Activated T-cell treated with anti-CD3 and anti-CD28 coated beads, Interleukin-2, amount 50 U/mL, for 4 hours (primary cell): ENCODE measurements at places on chromosomes 1 and 21. TPM values are rescaled to one million over a fixed set of nuclear protein-coding genes. Genes with fewer than 3 reads are reported as not detected.

DNA sequence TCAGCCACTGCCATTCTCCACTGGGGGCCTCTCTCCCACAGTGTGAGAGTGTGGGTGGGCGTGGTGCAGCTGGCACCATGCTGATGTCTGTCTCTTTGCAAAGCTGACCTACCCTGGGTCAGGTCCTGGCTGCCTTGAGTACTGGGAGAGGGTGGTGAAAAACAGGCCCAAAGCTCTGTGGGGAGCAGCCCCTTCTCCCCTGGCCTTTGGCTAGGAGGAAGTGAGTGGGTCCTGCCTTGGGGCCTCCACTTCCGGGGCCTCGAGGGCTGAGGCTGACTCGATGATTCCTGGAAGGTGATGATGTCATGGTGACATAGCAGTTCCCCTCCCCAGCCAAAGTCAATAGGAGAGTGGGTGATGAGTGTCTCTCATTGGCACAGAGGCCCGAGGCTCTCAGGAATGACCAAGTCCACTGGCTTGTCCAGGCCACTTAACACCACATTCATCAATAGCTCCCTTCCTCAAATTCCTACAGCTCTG is 53.0 kb downstream of the IER5 start:
- DNase-seq = peak; percentile 53

DNA sequence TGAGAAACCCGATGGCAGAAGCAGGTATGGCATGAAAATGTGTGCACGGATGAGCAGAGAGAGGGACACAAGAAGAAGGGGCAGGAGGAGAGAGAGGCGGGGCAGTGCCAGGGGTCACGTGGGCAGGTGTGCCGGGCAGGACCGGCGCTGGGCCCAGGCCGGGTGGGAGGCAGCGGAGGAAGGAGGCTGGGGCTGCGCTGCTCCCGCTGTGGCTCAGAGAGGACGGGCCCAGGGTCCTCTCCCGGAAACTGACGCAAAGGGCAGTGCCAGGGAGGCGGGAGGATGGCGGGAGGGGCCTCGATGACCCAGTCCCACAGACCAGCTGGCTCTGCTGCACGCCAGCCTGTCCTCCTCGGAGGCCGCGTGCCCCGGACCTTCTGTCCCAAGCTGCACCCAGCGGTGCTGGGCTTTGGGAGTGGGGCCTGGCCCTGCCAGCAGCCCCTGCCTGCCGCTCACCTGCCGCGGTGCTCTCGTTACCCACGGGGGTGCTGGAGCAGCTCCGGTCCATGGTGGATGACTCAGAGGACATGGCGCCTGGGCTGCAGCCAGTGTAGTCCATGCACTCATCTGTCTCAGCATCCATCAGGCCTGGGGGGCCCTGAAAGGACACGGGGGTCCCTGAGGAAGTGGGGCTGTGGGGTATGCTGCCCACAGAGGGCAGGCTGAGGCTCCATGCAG is 153.9 kb downstream of the CASZ1 start:
- DNase-seq = no peak

Gene DENND2D
- total RNA-seq = 158 TPM

GRCh38 chr1:54314696-54315095 is 91.5 kb downstream of the SSBP3 start:
- DNase-seq = no peak

DNA sequence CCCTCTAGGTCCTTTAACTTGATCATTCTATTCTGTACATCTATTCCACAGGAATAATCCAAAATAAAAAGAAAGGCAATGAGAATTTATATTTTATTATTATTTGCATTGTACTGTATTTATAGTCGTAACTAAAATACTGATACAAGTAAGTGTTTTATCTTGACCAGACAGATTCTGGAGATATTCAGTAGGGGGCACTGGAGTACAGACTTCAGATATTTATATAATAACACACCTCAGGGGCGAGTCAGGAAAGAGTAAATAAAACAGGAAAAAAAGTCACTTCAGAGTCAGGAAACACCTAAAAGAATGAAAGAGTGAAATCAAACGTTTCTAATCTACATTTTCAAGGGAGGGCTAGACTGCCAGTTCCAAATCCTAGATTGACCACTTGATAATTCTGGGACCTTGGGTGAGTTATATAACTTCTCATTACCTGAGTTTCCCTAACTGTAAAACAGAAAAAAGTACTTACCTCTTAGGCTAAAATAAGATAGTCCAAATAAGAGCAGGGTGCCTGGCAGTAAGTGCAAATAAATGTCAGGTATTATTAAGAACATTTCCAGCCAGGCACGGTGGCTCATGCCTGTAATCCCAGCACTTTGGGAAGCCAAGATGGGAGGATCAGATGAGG is 31.1 kb upstream of the MTF1 start:
- DNase-seq = no peak

DNA sequence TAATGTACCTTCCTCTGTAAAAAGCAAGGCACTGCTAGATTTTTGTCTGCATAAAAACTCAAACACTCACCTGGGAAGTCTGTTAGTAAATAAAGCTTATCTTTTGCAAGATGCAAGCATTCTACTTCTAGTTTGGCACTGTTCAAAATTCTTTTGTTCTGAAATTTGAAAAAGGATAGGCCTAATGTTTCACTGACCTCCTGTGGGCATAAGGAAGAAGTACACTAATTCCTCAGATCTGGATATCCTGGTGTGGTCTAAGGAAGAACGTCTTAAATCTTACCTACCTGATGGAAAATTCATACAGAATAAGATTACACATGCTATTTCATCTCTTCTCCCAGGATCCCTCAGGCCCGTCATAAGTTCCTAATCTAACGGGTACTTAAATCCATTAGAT is 93.5 kb upstream of the CAMK1G start:
- DNase-seq = no peak

DNA sequence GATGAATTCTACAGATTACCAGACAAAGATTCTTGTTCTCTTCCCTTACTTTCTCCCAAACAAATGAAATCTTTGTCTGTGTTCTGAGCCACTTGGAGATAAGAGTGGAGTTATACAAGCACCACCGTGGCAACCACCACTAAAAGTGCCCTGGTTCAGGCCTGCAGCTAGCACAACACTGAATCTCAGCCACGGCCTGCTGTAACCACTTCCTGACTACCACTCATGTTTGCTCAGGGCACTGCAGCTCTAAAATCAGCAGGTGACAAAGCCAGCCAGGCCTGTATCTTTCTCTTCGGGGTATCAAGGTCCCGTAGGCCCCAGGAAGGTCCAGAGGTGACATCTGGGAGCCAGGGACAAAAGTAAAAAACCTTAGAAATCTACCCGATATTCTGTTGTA is 3.2 kb upstream of the OR2T6 start:
- DNase-seq = no peak
